Non-pigmented ciliary epithelial cell (primary cell): ENCODE measurements at places on chromosomes 1 and 21.

GRCh38 chr21:26085127-26085526 lies 85.4 kb downstream of the APP start:
- DNase-seq = no peak

DNA sequence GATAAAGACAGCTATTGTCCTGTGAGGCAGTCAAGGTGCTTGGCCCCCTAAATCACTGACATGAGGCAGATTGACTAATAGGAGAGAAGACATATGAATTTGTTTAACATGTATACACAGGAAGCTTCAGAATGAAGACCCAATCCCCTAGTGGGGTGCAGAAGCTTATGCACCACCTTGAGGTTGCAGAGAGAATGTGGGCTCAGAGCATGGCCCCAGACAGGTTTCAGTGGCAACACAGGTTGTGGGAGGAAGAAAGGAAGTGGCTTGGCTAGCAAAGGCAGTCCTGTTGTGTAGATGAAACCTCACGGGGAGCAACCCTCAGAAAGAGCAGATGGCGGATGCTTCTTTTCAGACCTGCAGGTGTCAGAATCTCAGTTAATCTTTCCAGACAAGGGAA lies 37.0 kb upstream of the PARP1 start:
- DNase-seq = no peak

DNA sequence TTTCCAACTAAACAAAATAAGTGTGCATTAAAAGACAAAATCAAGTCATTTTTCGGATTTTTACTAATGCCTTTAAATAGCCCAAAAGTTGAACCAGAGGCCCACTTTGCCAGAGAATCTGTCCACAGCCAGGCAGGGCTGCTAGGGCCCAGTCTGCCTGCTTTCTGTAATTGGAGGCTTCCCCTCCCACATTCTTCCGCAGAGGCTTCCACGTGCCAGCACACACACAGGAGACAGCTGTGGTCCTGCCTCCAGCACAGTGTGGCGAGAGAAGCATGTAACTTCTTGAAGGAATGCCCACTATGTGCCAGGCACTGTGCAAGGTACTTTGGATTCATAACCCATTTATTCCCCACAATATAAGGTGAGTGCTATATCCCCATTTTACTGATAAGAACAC lies 11.3 kb upstream of the PDZK1IP1 start:
- DNase-seq = no peak

GRCh38 chr1:172142324-172142723 lies 278.2 kb upstream of the C1orf105 start:
- no peak for DNase-seq

DNA sequence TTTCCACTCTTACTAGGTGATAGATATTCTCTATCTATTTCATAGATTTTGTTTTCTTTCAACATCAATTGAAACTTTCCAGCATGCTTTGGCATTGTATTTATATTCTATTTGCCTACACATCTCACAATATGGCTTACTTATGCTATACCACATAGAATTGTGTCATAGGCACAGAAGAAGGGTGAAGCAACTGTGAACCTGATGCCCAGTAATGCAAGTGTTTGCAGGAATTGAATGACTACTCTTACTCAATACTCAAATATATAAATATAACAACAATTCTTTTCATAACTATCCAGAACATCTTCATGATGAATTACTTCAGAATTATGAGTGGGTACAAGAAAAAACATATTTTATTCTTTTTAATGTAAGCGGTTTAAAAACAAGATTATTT lies 165.9 kb downstream of the PTBP2 start:
- DNase-seq = no peak

DNA sequence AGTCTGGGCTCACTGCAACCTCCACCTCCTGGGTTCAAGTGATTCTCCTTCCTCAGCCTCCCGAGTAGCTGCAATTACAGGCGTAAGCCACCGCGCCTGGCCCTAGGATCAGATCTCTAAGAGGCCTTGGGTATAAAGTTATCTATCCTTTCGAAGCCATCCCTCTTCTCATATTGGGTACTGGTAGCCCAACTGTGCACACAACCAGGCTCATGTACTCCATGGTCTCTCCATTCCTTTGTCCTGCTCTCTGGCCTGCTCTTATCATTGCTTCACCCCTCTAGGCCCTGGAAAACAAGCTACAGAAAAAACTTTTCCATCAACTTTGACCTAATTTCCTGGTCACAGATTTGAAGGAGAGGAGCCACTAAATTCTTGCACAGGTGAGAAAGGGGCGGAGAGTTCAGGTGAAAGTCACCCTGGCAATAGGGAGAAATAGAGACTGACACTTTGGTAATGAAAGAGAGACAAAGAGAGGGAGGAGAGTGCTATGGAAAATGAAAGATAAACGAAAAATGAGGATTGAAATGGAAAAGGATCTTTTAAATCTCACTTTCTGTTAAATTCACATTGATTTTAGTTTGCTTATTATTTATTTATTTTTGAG lies 6.0 kb downstream of the TXNIP start:
- no peak for DNase-seq

- no peak for DNase-seq
Observed at GRCh38 chr1:90613371-90613770, 103.7 kb downstream of the BARHL2 start.

DNA sequence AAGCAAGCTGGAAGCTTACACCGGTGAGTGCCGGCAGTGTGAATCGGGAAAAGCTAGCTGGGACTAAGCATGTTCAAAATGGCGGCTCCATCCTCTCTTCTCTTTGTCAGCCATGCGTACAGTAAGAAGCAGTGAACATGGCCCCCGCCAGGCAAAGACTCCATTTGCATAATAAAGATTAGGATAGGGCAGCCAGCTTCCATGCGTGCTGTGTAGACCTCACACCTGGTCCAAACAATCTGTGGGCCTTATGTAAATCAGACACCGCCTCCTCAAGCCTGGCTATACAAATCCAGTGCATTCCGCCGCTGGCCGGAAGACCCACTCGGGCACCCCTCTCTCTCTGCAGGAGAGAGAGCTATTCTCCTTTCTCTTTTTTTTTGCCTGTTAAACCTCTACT lies 150.3 kb downstream of the TIAM1 start:
- DNase-seq = no peak

DNA sequence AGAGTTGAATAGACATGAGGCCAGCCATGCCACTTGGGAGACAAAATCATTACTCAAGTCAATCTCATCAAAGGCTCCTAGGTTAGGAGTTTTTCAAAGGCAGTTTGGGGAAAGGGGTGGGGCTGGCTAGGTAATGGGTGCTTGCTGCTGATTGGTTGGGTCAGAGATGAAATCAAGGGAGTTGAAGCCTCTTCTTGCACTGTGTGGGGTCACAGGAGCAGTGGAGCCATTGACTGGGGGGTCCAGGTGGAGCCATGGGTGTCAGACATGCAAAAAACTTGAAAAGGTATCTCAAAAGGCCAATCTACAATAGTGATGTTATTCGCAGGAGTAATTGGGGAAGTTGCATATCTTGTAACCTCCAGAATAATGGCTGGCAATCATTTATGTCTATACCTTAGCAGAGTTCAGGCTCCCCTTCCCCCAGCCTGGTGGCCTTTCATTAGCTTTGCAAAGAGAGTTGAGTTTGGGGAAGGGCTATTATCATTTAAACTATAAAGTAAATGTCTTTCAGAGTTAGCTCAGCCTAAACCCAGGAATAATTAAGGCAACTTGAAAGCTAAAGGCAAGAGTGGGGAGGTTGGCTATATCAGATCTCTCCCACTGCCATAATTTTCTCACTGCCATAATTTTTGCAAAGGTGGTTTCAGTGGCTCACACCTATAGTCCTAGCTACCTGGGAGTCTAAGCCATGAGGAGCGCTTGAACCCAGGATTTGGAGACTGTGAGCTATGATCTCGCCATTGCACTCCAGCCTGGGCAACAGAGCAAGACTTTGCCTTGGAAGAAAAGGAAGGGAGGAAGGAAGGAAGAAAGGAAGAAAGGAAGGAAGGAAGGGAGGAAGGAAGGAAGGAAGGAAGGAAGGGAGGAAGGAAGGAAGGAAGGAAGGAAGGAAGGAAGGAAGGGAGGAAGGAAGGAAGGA lies 7.8 kb upstream of the PINK1 start:
- DNase-seq = no peak

DNA sequence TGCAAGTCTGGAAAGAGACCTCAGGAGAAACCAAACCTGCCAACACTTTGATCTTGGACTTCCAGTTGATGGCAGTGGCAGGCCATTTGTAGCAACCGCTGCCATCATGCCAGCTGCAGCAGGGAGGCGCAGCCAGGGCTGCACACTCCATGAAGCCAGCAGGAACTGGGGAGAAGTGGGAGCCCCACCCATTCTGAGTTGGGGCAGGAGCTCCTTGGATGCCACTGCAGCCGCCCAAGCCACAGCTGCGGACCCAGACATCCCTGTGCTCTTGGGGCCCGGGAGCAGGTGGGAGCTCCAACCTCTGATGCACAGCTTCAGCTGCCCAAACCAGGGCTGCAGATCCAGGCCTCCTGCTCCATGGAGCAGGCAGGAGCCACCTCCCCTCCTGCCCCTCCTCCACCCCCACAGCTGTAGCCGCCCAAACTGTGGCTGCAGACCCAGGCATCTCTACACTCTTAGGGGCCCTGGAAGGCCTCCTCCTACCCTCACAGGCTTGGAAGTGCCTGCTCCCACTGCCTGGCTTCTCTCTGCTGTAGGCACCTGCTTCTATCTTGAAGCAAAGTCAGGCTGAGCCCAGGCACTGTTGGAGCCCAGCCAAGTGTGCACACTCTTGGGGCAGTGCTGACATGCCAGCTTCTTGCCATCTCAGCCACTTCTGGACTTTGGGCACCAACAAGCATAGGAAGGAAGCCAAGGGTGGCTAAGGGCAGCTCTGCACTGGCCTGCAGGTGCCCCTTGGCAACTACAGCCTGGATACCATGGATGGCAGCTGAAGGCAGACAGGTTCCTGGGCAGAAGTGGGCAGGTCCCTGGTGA lies 20.0 kb upstream of the DISP1 start:
- DNase-seq = no peak

GRCh38 chr1:240190881-240191401 lies 99.3 kb downstream of the FMN2 start:
- peak; percentile 96 for DNase-seq

DNA sequence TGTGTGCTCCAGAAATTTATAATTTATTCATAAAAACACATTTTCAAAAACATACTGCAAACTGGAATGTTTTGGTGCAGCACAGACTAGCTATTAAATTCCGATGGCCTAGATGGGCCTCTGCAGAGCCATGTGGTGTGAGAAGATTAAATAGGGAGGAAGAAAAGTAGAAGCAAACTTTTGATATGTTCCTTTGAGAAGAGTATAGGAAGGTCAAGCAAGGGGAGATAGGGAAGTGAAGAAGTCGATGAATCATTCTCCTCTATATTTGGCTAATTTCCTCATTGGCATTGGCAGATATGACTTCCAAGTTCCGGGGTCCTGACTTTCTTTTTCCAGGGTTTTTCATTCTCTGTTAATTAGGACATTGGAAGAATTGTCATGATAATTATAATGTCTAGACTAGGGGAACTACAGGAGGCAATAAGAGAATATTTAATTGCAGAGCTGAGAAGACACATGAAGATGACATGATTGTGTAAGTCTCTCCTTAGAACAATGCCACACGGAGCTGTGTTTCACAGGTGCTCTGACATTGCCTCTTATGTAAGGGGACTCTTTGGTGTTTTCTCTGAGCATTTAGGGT lies 19.3 kb upstream of the ZNF326 start:
- DNase-seq = no peak

DNA sequence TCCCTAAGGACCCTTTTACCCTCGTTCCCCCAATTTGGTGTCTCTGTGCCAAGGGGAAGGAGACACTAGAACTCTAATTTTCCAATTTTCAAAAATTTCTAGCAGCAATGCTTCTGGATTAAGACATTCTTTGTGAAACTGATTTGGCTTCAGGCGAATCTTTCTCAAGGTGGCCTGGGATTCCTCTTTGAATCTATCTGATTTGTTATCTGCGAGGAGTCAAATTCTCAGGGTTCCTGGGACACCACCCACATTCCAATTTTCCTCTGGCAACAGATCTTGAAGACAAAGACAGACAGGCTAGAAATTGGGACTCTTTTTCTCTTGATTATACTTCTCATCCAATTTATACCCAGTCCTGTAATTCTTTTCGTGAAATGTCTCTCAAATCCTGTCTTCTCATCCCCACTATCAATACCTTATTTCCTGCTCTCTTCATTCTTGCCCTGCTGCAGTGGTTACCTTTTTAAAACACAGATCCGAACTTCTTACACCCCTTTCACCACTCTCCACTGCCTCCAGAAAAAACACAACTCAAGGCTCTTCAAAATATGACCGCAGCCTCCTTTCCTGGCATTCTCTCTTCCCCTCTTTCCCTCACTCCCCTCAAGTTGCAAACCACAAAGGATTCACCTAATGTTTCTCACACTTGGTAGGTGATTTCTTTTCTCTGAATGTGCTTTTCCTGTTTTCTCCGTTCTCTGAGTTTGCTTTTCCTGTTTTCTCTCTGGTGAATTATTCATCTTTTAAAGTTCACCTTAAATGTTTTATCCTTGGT lies 2.7 kb upstream of the MPZL1 start:
- no peak for DNase-seq

- no peak for DNase-seq
Observed at GRCh38 chr1:243916160-243916559, 66.1 kb upstream of the AKT3 start.

DNA sequence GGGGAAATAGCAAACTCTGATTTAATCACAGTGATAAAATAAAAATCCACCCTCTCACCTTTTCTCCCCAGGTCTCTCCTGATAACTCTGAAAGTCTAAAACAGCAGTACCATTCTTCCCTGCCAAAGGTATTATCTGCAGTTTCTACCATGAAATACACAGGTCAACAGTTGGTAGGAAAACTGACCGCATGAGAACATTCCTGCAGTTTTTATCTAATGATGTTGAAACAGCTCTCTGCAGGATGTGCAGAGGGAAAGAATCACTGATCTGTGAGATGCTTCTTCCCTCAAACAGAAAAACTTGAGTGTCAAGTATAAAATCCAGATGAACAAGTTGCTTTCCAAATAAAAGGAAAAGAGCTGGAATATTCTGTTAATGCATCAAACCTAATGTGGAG lies 39.1 kb downstream of the KCNJ6 start:
- DNase-seq = no peak

GRCh38 chr1:205626216-205626615 lies 5.6 kb downstream of the ELK4 start:
- no peak for DNase-seq

DNA sequence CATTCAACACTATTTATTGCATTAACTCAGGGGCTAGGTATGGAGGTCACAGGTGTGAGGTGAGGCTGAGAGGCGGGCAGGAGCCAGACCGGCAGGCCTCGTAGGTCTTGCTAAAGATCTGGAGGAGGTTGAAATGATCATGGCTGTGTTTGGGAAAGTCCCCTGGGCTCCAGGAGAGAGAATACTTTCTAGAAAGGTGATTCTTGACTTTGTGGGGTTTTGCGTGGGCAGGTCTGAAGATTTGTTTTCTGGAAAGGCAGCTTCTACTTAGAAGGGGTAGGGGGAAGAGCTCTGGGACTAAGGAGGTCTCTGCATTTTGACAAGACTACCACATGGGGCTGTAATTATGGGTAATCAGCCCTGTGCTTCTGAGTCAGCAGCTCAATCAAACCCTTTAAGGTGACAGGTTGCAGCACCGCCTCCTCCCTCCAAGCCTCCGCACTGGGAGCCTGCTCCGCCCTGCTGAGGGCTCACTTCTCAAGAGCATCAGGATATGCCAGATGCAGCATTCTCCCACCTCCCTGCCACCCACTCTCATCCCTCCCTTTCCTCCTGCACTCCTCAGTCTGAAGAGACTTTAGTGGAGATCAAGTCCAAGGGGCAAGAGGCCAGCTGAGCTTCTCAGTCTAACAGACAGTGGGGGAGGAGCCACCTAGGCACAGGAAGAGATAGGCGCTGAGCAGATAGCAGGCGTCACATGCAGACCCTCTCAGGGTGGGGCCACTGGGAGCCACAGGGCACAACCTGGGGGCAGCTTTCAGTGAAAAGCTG lies 30.5 kb downstream of the SLC30A1 start:
- DNase-seq = no peak

GRCh38 chr21:42807938-42808613 lies 71.3 kb downstream of the WDR4 start:
- no peak for DNase-seq
